Colonic mucosa (tissue), 4 donors: ENCODE measurements at places on chromosomes 12 and 14. TPM values are rescaled to one million over a fixed set of nuclear protein-coding genes. Genes with fewer than 3 reads are reported as not detected.

GRCh38 chr14:65425885-65426284, 13.4 kb downstream of the FUT8 start:
- no peak for DNase-seq

Gene RNASE1
- total RNA-seq = 189 TPM

DNA sequence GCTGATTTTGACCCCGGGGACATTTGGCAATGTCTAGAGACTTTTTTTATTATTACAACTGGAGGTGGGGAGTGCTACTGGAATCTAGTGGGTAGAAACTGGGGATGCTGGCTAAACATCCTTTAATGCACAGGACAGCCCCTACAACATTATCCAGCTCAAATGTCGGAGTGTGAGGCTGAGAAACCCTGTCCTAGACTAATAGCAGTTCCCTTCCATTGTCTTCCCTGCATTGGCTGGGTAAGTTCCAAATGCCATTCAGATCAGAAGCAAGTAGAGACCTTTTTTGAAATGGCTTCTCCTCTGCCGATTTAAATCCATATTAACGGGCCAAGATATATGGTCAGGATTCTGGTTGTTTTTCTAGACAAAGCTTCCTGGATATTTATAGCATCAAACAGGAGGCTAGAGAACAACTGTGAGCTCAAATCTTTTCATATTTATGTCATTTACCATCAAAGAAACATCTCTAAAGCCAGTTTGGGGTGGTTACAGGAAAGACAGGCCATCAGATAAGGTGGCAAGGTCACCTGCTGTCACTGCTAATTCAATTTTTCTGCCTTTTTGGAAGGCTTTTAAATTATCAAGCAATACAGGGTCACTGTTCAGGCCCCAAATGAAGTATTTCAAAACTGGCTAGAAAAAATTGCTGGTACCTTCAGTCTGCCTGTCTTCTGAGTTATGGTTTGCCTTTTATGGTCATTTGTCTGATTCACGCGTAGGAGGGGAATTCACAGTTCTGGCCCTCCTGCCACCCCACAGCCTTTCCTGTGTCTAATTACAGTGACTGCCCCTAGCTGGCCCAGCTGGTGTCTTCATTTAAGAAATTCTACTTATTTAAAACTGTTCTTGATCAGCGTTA, 20.1 kb upstream of the AKAP5 start:
- no peak for DNase-seq

DNA sequence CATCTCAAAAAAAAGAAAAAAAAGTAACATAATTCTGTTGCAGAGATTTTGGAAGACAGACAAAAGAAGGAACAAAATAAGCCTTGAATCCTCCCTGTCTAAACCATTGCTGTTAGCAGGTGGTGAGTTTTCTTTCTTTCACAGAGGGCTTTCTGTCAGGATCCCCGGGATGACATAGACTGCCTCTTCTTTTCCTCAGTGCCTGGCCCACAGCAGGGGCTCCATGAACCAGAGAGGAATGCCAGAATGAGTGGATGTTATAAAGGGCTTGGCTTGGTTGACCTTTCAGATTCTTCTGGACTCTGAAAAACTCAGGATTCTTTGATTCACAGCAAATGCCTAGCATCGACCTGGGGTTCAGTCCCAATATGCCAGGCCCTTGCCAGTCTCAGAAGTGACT, 45.8 kb upstream of the CORO1C start:
- no peak for DNase-seq

DNA sequence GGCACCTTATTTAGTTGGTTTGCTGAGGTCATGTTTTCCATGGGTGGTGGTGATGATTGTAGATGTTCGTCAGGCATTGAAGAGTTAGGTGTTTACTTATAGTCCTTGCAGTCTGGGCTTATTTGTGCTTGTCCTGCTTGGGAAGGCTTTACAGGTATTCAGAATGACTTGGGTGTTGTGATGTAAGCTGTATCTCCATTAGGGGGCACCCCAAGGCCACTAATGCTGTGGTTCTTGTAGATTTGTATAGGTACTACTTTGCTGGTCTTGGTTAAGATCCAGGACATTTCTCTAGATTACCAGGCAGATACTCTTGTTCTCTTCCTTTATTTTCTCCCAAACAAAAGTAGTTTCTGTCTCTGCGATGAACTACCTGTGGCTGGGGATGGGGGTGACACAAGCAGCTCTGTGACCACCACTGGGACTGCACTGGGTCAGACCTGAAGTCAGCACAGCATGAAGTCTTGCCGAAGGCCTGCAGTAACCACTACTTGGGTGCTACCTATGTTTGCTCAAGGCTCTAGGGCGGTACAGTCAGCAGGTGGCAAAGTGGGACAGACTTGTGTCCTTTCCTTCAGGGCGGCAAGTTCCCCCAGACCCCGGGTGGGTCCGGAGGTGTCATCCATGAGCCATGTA, 35.8 kb upstream of the FBXO33 start:
- no peak for DNase-seq

DNA sequence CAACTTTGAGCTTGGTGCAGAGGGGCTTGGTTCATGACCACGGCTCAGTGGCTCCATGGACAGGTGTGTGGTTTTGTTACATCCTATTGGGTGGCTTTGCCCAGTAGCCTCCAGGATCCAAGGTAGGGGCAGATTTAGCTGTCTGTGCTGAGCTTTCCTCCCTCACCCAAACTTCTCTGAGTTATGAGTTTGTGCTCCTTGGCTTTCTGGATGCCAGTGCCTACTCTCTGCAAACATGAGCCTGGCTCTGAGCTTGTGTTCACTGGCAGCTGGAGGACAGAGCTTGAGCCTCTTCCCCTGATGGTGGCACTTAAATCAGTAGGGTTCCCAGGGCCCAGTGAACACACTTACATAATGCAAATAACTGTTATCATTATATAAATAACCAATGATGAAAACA, 45.3 kb upstream of the HECTD1 start:
- DNase-seq = no peak

Gene CLEC12A
- 0.72 TPM for total RNA-seq

DNA sequence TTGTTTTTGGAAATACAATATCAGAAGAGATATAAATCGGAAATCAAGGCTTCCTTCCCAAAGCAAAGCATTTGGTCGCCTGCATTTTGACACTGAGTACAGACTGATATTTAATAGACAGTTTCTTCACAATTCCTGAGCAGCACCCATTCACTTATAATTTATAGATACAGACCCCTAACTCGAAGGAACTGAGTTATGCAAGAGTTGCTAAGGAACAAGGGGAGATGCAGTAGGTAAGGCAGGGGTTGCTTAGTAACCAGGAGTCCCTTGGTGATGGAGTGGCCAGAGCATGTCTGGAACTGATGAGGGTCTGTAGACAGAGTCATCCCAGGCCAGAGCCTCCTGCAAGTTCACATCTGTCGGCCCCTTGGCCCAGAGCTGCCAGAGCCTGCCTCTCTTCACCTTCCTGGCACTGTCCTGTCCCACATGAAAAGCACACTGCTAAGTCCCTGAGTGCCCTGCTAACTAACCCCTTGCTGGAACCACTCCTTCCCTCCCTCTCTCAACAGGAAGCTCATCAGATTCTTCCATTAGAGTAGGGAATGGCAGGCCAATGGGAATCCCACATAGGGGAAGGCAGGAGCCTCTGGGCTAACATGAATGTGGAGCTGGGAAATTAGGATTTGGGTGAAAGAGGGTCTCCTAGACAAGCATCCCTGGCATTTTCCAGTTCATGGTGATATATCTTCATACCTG, 3.6 kb upstream of the DHRS2 start:
- no peak for DNase-seq

Gene COX8C
- not detected for total RNA-seq

Gene WASHC4
- 40.9 TPM for total RNA-seq

DNA sequence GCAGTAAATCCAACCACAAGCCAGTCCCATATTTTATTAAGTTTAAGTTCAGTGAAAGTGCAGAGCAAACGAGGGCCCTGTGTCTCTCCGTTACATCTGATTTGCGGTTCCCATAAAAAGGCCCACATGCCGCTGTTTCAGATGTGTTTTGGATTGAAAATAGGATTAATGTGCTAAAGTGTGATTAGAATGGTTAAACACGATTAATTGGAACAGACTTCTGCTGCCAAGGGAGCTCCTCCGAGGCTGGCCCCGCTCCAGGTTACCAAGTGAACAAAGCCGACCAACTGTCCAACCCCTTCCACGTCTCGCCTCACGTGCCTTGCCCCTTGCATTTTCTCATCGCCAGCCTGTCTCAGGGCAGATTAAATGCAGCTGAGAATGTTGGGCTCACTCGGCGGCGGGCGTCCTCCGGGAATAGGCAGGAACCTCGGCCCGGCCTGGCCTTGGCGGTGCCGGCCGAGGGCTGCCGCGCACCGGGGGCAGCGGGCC, 166.5 kb upstream of the GSC start:
- DNase-seq = peak; percentile 58

DNA sequence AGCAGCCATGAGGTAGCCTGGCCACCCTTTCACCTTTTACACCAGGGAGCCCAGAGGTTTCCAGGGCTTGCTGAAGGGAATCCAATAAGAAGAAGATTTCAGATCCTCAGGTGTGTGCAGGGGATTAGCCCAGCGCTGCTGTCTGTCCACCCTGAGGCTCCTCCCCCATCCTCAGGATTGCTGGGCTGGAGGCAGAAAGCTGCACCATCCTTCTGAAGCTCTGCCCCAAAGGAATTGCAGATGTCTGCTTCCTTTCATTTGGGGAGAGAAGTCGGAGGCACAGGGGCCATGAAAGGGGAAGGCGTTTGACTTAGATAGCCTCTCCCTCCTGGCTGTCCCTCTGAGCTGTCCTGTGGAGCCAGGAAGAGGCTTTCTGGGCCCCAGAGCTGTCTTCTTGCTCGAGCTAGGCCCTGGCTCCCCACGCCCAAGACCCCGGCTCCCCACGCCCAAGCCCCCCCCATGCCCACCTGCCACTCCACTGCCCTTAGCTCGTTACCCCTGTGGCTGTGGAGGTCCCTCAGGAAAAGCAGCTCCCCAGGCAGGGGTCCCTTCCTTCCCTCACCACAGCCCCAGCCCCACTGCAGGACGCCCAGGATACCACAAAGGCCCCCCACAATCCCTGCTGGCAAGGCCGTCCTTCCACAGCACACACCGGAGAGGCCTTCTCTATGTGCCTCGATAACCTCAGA, 359.0 kb downstream of the CACNA1C start:
- DNase-seq = no peak

Gene HPD
- 0.91 TPM for total RNA-seq

DNA sequence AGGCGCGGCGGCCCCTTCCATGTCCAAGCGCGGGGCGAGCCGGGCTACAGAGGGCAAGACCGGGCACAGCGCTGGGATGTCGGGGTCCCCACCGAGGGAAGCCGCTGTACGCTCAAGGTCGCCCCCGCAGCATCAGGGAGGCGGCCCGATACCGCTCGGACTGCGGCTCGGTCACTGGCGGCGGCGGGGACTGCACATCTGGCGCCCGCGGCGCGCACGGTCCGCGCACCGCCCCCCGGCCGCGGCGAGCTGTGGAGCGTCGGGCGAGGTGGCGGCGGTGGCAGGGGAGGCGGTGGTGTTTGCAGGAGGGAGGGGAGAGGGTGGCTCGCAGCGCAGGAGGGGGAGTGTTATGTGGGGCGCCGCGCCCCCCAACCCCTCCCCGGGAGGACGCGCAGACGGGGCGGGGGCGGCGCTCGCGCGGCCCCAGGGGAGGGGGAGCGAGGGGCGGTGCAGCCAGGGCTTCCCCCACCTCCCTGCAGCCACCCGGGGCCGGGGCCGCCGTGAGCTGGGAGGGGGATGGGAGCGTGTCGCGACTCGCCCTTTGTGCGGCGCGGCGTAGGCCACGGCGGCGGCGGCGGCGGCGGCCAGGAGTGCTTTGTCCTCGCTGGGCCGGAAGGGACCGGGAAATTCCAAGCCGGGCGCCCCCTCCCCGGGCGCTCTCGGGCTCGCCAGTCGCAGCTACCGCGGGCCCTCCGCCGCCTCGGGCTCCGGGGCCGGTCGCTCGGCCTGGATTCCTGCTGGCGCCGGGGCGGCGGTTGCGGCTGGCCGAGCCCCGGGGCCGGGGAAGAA, at the start of gene NUAK1:
Gene NUAK1, minus strand, starts transcription at position 322 of the 789 bp plus-strand sequence. Its CDS starts 301 bp downstream, at position 21.
- DNase-seq = peak; percentile 52

DNA sequence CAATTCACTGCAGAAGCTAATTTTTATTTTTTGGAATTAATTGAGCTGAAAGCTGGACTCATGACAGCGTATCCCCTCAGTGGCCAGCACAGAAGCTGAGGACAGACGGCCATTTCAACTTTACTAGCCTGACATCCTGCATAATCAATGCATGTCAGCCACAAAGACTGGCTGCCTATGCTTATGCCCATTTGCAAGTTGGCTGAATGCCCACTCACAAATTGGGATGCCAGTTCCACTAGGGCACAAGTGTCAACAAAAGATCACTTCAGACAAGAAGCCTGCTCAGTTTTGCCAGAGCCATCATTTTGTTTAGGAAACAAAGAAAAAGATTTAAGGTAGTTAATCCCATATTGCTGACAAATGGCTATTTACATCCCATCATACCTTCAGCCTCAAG, 417.6 kb downstream of the NOVA1 start:
- DNase-seq = no peak

Gene MMP19
- total RNA-seq = 2.7 TPM

Gene VWF
- total RNA-seq = 63.2 TPM

Gene RPL10L
- total RNA-seq = 2.5 TPM

GRCh38 chr14:94080621-94081385, at the start of the genes DDX24 and IFI27L1:
TSS of gene DDX24 (minus strand) at chr14:94081202. CDS start at chr14:94079742, 1,460 bp downstream.
TSS of gene IFI27L1 (plus strand) at chr14:94081310. CDS start at chr14:94096938, 15,628 bp downstream.
- peak; percentile 97 for DNase-seq

Gene ACRBP
- 1.9 TPM for total RNA-seq

Gene RASAL1
- total RNA-seq = 9.0 TPM

- DNase-seq = no peak
Measured at GRCh38 chr12:6326316-6327228, 15.3 kb downstream of the TNFRSF1A start.

Gene SMOC1
- 0.67 TPM for total RNA-seq

DNA sequence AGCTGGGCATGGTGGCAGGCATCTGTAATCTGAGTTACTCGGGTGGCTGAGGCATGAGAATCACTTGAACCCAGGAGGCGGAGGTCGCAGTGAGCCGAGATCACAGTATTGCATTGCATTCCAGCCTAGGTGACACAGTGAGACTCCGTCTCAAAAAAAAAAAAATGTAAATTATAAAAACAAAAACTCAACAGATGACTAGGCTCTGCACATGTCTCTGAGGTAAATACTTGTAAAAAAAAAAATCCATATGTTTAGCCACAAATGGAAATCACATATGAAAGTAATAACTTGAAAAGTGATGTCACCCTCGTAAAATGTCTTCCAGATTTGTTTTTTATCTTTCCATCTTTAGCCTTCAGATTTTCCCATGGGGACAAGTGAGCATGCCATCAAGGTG, 85.0 kb downstream of the KICS2 start:
- no peak for DNase-seq

GRCh38 chr14:34930591-34931091, 52.2 kb upstream of the SRP54 start:
- no peak for DNase-seq

- no peak for DNase-seq
Measured at GRCh38 chr12:71582925-71583324, 80.7 kb downstream of the ZFC3H1 start.
